T-helper 17 cell (primary cell): ENCODE measurements at places on chromosomes 6 and 20.

GRCh38 chr6:153790048-153790447 lies 249.0 kb upstream of the OPRM1 start:
- DNase-seq = no peak

- no peak for DNase-seq
Measured at GRCh38 chr6:11653028-11653583, 115.6 kb downstream of the TMEM170B start.

GRCh38 chr6:115540077-115540869 lies 520.4 kb downstream of the FRK start:
- DNase-seq = no peak

DNA sequence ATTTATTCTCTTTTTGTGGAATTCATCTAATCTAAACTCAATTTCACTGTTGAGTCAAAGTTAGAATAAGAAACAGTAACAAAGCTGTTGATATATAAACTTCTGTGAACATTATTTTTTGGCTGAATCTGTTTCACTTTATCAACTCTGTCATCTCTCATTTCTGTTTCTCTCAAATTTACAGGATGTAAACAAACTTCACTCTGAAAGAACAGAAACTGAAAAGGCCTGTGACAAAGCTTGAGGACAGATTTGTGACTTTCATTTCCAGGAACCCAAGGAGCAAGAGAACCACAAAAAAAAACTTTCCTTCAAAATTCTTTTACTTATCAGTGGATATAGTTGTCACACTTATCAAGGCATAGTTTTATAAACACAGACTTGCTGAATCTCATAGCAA lies 447.9 kb upstream of the OPRM1 start:
- DNase-seq = no peak

GRCh38 chr20:19916531-19917485 lies 100.4 kb upstream of the NAA20 start:
- DNase-seq = no peak

GRCh38 chr6:159754959-159755914 lies 6.6 kb upstream of the ACAT2 start:
- no peak for DNase-seq

GRCh38 chr6:169501128-169501527 lies 200.7 kb downstream of the WDR27 start:
- DNase-seq = no peak

DNA sequence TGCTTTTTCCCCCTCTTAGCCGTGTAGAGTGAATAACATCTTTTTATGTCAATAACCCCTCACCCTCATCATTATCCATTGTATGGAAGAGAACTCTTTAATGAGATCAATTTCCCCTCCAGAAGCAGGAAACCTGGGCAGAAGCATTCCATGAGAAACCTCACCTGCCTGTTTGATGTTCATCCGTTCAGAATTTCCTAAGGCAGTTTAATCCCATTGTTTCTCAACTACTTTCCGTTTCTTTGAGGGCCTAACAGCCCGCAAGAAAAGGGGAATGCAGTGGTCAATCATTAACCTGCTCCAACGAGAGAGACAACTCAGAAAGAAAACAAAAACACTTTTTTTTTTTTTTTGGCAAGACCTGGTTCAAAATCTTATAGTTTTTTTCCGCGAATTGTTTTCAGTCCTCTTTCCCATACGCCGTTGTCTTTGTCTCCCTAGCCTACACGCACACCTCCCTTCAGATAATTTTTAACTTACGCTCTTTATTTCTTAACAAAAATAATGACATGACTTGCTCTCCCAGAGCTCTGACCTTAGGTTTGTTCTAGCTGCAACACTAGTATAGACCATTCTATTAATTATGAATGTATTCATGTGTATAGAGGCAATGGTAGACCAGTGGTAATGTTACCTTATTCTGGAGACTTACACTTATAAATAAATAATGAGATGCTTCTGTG lies 25.6 kb upstream of the ID4 start:
- DNase-seq = no peak

DNA sequence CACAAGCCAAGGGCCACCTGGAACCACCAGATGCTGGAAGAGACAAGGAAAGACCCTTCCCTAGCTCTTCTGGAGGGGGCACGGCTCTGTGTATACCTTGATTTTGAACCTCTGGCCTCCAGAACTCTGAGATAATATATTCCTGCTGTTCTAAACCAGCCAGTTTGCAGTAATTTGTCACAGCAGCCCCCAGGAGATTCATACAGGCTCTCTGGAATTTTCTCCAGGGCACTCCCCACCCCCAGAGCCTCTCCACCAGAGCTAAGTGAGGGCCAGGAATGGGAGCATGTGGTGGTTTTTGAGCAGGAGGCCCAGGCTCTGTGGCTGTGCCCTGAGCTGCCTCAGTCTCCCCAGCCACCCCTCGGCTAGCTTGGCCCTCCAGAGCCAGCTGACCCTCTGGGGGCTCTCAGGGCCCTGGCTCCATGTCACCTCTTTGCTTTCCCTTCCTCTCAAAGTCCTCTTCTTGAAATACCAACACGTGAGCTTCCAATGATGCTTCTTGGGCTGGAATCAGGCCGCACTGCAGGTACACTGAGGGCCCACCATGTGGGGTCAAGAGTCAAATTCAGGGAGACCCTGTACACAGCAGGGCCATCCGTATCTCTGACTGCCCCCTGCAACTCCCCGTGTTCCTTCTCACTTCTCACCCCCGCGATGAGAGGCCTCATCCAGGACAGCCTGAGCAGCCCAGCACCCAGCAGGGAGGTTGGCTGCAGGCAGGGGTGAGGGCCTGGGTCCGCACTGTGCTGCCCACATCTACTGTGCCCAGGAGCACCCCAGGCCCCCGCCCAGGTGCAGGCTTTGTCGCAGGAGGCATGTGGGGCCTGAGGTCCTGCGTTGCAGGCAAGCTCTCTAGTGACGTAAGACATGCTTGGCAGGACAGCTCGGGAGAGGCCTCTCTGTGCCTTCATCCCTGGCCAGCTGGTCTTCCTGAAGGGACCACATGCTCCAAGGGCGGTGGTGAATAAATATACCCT lies 155.5 kb downstream of the ANKRD60 start:
- no peak for DNase-seq

DNA sequence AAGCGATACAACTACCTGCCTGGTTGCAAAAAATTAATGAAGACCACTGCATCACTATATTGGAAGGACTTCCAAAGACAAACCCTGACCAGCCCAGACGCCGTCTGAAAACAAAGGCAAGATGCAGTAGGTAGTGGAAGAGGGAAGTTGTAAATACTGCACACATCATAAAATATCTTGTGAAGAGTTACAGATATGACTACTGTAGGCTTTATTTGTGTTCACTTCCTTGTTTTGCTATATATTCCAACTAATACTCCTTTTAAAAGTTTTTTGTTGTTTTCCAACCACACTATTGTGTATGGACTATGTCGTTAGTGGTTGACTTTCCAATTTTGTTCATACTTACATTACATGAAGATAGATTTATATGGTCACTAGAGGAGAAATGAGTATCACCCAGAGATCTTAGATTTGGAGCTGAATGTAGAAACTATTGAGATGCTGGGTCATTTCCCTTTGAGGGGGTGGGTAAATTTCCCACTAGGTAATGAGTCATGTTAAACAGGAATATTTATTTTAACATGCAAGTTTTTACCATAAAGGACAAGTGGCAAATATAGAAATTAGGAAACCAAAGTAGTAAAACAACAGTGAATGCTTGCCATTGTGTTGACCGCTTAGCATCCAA lies 16.6 kb upstream of the TXLNB start:
- DNase-seq = no peak

DNA sequence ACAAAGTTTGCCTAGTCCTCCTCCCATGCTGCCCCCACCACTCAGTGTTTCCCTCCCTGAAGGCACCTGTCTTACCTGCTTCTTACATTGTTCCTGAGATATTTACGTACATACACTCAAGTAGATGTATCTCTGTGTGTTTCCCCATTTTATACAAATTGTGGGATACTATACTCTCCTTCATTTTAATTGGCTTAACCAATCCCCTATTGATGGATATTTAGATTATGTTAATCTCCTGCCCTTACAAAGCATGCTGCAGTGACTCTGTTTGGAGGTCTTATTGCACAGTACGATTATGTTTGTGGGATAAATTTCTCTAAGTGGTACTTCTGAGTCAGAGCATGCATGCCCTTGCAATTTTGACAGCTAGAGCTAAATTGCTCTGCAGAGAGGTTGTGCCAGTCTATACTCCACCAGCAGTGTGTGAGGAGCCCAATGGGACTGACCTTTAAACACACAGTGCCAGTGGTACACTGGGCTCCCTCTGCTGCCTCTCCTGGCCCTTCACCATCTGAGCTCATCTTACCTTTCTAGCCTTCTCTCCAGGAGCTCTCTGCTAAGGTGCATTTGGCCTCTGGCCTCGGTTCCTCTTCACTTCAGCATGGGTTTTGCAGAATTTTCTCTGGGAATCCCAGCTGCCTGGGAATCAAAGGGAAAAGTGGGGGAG lies 57.4 kb downstream of the LYRM2 start:
- no peak for DNase-seq

- no peak for DNase-seq
Measured at GRCh38 chr6:34476447-34476846, 10.6 kb downstream of the PACSIN1 start.

- no peak for DNase-seq
Measured at GRCh38 chr6:36547646-36548400, 544 bp upstream of the STK38 start.

- DNase-seq = no peak
Measured at GRCh38 chr6:147166360-147166944, 37.8 kb upstream of the STXBP5 start.
